MM.1S (cell line): ENCODE measurements at places on chromosomes 6 and 20.

DNA sequence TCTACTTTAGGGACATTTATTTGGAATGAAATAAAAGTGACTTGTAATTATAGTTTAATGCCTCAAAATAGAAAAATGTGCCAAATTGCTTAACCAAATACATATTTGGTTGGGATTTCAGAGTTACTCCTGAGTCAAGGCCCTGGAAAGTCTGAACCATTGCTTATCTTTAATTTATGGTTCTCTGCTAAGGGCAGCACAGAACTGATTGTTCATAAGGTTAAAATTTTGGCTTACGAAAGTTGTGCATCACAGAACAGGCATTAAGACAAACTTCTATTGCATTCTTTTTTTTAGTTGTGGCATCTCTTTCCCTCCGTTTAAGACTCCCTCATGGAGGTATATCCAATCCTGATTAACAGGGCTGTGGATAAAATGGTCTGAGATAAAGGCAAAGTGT lies 92.2 kb upstream of the TENT5A start:
- no peak for DNase-seq

GRCh38 chr6:164200071-164200470 lies 785.6 kb downstream of the QKI start:
- DNase-seq: peak; percentile 7

GRCh38 chr6:155314773-155315515 lies 660 bp upstream of the TFB1M start:
- DNase-seq: peak; percentile 68

DNA sequence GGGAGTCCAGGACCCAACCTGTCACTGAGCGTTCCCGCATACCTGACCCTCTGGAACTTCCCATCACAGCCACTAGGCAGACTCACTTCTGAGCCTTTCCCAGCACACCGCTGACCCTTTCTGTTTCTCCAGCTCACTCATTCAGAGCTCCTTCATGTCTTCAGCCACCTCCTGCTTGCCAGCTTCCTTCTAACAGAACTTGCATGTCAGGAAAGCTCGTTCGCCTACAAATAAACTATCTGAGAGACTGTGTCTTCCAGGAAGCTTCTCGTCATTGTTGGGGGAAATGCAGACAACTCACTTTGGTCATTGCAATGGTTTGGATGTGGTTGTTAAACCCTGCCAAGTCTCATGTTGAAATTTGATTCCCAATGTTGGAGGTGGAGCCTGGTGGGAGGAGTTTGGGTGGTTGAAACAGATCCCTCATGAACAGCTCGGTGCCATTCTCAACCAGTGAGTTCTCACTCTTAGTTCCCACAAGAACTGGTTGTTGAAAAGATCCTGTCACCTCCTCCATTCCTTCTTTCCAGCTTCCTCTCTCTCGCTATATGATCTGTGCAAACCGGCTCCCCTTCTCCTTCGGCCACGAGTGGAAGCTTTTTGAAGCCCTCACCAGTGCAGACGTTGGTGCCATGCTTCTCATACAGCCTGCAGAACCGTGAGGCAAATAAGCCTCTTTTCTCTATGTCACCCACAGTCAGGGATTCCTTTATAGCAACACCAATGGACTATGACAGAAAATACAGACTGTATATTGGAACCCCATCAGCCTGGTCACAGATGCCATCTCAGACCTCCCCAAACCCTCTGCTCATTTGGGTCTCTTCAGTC lies 1.4 kb upstream of the MUC21 start:
- no peak for DNase-seq

DNA sequence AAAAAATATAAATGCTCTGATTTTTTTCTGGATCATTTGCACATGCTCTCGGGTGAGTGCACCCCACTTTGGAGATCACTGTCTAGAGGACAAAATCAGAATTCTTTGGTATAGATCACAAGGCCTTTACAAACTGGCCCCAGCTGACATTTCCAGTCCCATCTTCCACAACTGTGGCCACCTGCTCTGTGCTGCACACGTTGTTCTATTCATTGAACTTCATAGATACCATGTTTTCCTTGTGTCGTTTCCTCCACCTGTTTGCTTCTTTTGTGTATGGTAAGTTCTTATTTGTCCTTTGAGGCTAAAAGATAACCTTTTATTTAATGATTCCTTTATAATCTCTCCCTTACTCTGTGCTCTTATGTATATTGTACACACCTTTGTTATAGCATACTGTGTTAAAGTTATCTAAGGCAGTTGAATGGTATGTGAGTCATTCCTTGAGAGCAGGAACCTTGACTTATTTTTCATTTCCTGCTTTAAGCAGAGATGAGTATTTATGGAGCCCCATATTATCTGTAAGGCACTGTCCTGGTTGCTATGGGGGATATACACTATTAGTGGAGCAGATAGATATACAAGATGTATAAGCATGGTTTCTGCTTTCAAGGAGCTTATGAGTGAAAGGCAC lies 12.0 kb upstream of the SLC17A5 start:
- no peak for DNase-seq

DNA sequence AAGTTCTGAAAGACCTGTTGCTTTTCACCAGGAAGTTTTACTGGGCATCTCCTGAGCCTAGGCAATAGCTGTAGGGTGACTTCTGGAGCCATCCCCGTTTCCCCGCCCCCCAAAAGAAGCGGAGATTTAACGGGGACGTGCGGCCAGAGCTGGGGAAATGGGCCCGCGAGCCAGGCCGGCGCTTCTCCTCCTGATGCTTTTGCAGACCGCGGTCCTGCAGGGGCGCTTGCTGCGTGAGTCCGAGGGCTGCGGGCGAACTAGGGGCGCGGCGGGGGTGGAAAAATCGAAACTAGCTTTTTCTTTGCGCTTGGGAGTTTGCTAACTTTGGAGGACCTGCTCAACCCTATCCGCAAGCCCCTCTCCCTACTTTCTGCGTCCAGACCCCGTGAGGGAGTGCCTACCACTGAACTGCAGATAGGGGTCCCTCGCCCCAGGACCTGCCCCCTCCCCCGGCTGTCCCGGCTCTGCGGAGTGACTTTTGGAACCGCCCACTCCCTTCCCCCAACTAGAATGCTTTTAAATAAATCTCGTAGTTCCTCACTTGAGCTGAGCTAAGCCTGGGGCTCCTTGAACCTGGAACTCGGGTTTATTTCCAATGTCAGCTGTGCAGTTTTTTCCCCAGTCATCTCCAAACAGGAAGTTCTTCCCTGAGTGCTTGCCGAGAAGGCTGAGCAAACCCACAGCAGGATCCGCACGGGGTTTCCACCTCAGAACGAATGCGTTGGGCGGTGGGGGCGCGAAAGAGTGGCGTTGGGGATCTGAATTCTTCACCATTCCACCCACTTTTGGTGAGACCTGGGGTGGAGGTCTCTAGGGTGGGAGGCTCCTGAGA lies at the start of gene HFE:
Gene HFE, plus strand, starts transcription at position 146 of the 832 bp plus-strand sequence. Its CDS starts 12 bp downstream, at position 158.
- no peak for DNase-seq

GRCh38 chr6:17881085-17881858 lies 106.2 kb downstream of the KIF13A start:
- no peak for DNase-seq

- DNase-seq: no peak
These were observed 225.0 kb upstream of the TENT5A start for GRCh38 chr6:81977486-81977885.

GRCh38 chr6:84775751-84776150 lies 11.4 kb upstream of the TBX18 start:
- no peak for DNase-seq

DNA sequence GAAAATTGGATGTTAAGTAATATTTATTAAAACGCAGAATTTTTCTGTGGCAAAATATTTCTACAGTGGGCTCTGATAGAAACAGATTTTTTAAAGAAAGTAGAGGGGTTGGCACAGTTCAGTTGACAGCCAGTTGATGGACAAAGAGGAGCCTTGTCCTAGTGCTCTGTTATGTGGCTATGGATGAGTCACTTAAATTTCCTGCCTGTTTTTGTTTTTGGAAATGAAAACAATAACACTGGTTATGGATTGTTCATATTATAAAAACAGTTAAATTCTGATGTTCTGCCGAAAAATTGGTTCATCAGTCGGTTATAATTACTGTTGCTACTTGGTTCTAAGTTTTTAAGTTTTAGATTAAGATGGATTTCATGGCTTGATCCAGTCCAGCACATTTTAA lies 42.8 kb downstream of the MYO6 start:
- no peak for DNase-seq

DNA sequence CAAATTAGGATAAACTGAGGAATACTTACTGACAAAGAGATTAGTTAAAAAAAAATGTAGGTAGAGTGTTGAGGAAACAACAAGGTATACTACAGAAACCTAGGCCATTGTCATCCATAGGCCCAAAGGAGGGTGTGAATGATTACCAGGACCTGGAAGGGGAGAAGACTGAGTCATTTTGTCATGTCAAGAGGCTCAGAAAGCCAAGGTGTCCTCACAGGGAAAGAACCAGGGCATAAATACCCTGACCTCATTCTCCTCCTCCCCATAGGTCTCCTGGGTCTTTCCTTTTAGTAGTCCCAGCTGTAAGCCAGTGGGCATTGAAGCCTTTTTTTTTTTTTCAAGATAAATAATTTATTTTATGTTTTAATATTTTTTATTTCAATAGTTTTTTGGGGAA lies 582.1 kb upstream of the JAG1 start:
- DNase-seq: no peak

GRCh38 chr20:50343125-50343489 lies 152.5 kb downstream of the CEBPB start:
- DNase-seq: no peak

GRCh38 chr6:11890849-11891248 lies 112.2 kb upstream of the ADTRP start:
- no peak for DNase-seq

DNA sequence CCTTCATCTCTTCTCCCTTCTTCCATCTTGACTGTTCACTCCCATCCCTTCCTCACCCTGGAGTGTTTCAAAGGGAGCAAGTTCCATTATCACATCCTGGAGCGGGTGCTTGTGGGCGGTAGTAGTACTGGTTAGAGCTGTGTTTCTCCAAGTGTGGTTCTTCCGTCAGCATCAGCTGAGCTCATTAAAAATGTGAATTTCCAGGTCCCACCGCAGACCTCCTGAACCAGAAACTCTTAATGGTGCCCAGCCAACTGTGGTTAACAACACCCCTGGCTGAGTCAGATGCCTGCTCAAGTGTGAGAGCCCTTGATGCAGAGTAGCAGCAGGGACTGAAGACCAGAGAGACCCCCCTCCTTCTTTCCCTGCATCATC lies 24.4 kb downstream of the ANGPT4 start:
- DNase-seq: no peak

DNA sequence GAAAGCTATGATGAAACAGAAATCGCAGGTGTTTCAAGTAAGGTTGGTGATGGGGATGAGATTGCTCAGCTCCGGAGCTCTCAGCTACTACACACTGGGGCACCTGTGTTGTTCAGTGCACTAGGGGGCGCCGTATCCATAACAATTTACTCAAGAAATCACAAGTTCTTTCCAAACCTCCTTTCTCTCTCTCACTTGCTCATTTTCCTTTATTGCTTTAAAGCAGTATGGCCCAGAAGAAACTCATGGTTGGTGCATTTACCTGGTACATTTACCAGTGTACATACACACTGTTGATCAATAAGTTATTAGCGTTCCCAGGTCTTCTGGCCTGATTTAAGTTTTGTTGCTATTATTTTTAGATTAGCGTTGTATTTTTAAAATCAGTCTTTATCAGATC lies 235.2 kb upstream of the TAB2 start:
- peak; percentile 55 for DNase-seq

DNA sequence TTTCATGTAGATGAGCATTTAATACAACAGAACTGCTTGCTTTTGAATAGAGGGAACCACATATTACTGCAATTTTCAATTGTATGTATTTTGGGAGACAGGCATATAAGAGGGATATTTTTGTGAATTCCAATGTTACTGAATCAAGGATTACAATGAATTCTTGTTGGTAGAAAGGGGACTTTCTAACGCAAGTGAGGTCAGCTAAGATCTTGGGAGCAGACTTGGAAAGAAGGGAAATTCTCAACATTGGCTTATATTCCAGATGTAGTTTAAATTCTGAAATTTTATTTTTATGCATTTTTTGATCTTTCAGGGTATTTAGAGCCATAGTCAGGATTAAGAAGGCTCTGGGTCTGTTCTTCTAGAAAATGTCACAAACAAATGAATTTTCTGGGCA lies 43.3 kb upstream of the CTAGE9 start:
- DNase-seq: no peak

DNA sequence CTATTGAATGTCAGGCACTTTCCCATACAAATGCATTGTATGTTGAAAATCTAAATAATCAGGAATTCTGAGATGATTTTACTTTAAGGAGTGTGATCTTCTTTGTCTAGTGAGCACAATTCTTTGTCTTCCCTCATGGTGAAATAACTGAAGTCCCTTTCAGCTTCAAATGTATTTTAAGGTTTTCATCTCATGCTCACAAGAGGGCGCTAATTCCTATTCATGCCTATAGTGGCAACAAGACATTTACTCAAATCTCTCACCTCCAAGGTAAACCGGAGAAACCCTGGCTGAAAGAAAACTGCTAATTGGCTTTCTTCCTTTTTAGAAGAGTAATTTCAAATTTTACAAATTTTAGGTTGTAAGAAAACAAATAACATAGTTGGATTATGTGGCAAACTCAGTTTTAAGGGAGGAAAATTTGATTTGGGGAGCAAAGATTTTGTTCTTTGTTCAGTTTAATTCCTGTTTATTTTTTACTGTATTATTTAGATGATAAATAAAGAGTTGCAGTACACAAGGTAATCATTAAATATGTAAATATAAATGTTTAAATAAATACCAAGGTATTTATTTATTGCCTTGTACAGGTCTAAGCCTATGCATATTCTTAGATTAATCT lies 69.1 kb downstream of the SLC35F1 start:
- peak; percentile 67 for DNase-seq

GRCh38 chr6:82333781-82334180 lies 29.8 kb upstream of the TPBG start:
- no peak for DNase-seq

DNA sequence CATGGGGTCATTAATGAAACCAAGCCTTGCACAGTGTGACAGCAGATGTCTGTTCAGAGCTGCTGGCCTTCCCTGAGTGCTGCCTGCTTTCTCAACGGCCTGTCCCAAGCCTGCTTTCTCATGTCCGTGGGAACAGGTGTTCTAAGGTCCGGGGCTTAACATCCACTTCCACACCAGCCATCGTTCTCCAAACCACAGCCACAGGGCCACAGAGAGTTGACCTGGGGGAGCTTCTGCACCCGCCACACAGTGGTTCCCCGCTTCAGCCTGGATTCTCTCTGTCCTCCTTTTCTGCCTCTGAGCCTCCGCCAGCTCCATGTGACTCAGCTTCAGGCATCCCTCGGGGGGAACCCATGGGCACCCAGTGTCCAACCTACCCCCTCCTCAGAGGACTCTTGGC lies 26.9 kb upstream of the PPP1R3G start:
- DNase-seq: peak; percentile 5
